ENCODE measurements at places on chromosomes 4 and X.

- DNase-seq: no peak
These were observed 84.4 kb downstream of the LRP2BP start for GRCh38 chr4:185311113-185311888.

- DNase-seq: no peak
These were observed 32.6 kb upstream of the PHF8 start for GRCh38 chrX:54076903-54077302.

DNA sequence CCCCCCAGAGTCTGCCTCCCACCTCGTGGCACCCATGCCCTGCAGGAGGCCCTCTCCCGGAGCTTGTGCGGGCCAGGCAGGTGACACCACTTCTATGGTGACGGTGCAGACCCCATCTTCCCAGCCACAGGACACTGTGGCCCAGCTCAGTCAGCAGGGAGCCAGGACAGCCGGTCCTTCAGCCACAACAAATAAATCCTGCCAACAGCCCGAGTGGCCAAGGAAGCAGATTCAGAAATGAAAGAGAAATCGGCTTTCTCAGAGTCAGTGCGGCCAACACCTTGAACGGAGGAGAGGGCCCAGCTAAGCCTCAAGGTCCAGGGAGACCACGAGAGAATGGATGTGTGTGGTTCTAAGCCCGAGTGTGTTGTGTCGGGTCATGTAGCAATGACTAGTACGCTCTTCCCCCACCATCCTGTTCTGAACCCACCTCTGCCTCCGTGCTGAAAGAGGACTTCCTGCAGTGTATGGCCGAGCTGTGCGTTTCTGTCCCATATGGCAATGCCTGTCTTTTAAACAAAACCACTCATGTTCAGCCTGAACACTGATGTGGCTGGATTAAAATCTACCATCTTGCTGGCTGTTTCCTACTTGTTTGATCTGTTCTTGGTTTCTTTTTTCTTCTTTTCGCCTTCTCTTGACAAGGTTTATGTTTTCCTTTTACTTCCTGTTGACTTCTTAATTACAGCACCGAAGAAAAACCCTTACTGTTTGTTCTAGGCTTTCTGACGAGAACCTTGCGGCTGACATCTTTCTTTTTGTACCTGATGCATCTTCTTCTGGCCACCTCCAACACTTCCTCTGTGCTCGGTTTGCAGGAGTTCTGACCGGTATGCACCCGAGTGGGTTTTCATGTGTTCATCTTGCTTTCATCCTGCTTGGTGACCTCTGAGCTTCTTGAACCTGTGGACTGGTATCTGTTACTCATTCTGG is 53.1 kb downstream of the GAK start:
- no peak for DNase-seq

DNA sequence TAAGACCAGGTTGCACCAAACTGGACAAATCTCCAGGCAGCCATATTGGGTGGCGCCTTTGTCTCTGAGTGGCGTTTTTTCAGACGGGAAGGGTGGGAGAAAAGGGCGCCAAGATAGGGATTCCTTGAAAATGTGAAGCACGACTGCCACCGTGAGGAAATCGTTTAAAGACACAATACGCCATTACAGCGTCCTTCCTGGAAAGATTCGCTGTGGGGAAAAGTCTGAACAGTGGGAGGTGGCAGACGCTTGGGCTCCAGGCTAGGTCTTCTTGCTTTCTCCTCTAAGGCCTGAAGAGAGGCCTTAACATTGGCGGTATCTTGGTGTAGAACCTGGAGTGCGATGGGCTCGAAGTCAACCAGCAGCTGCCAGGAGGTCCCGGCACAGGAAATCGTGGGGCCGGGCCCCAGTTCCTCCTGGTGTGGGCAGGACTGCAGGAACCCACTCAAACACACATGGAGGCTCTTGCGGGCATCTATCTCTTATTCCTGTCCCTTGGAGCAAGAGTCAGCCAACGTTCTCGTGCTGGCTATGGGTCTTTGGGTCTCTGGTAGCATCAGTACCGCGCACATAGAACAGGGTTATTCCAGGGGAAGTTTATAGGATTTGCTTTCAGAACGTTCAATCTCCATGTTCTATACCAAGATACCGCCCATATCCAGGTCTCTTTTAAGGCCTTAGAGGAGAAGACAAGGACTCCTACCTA is 208.8 kb downstream of the OR13H1 start:
- no peak for DNase-seq

- DNase-seq: no peak
These were observed 281.3 kb upstream of the FTHL17 start for GRCh38 chrX:31353095-31353494.

DNA sequence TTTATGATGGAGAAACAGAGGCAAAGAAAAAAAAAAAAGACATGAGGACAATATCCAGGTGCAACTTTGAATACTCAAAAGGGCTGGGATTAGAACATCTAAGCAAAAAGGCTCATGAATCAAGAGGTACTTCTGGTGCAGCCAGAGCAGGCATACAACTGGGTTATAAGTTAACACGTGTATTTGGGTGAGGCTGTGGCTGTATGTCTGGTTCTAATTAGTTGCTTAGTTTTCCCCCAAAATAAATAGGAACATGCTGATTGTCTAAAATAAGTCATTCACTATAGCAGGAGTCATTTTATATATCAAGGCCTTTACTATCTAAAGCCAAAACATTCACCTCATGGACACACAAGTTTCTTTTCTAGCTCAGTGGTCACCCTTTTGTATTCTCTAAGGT is 20.2 kb downstream of the NHS start:
- DNase-seq: no peak

- no peak for DNase-seq
These were observed 141.0 kb upstream of the FAM47C start for GRCh38 chrX:36867143-36867542.

DNA sequence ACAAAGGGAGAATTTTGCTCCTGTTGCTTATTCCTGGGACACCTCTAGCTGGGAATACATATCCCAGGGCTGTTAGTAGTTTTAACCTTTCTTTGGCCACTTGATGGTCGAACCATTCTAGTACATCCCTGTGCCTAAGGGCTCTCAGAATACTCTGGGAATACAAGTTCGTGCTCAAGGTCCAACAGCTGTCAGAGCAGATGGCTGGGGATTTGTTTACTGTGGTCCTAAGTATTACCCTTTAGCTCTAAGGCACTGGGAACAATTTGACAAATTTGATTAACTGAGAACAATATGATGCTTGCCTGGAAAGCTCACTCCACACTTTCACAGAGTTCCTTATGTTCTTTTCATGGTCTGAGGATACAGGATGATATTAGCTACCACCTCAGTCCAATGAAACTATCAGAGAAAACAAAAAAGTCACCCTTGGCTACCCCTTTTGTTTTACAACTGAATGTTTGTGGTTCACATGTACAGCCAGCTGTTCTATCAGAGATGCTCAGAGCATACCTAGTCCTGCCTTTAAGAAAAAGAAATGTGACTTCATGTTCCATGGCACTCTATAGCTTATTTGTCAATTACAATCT is 47.4 kb upstream of the PHOX2B start:
- no peak for DNase-seq

GRCh38 chrX:113274791-113275190 is 434.2 kb upstream of the AMOT start:
- no peak for DNase-seq

DNA sequence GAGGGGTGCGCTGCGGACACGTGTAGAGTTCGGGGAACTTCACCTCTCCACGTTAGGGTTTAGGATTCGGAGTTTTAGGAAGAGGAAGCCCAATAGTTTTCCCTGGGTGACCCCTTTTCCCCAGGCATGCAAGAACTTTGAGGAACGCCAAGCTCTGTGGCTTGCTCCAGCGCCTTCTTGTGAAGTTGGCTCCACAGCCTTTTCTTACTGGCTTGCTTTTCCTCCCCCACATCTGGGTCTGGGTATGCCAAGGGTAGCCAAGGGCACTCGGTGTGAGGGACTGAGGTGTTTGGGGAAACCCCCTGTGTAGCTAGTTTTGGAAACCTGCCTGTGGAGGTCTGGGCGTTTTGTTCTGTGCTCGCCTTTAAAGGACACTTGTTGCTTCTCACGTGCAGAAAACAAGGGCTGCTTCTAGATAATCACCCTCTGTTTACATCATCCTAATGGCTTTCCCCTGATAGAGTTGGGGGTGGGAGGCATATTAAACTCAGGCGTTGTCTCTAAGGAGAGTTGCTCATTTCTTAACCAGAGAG is 746 bp downstream of the EDNRA start:
- DNase-seq: no peak

- no peak for DNase-seq
These were observed 96.6 kb upstream of the IL13RA1 start for GRCh38 chrX:118630848-118631247.

DNA sequence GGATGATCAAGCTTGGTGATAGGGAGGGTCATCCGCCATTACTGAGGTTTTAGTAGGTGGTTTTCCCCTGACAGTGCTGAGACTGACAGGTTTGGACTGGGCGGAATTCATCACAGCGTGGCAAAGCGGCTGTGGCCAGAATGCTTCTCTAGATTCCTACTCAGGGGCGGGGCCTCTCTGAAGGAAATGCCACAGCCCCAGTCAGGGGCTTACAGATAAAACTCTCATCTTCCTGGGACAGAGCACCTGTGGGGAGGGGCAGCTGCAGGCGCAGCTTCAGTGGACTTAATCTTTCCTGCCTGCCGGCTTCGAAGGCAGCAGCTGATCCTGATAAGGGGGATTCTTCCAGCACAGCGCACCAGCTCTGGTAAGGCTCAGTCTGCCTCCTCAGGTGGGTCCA is 316.7 kb downstream of the RPA4 start:
- no peak for DNase-seq

- DNase-seq: no peak
These were observed 14.5 kb downstream of the L1CAM start for GRCh38 chrX:153871451-153871850.

DNA sequence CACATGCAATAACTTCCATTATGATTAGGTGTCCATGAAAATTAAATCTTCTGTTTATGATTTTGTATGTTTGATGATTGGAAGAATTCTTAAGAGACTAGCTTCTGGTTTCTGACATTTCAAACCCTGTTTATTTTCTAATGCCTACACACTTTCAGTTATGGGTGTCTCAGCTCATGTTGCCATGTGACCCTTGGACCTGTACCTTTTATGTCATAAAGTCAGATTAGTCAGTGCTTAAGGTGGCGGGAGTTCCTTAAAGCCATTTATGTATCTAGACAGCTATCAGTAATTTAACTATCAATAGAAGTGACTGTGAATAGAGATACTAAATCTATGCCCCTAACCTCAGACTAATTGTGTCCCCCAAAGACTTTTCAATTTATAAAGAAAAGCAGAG is 155.6 kb downstream of the GBA3 start:
- DNase-seq: no peak

DNA sequence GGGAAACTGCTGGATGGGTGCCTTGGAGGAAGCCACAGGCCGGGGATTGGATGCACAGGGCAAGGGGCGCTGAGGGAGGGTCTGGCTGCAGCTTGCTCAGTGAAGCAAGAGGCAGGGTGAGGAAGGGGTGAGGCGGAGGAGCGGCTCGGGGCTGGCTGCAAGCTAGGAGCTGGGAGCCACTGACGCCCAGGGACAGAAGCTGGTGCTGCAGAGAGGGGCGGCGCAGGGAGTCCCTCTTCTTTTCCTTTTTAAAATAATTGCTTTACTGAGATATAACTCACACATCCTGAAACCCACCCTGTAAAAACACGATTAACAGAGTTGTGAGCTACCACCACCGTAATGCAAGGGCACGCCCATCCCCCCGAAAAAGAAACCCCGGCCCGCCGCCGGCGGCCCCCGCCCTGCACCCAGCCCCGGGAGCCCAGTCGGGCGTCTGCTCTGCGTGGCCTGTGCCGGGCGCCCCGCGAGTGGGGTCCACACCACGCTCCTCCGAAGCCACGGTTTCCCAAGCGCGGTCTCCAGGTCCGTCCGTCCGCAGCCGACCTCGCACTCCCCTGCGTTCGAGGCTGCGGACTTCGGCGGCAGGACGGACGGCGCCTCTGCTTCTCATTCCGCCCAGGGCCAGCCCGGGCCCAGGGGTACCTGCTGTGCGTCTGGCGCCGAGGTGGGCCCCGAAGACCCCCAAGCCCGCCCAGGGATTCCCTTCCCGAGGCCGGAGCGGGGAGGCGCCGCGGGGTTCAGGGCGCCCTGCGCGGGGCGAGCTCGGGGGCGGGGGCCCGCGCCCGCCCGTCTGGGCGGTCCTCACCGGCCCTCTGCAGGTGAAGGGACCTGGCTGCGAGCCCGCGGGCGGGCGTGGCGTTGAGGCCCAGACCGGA is 866 bp upstream of the UVSSA start:
- peak; percentile 30 for DNase-seq

DNA sequence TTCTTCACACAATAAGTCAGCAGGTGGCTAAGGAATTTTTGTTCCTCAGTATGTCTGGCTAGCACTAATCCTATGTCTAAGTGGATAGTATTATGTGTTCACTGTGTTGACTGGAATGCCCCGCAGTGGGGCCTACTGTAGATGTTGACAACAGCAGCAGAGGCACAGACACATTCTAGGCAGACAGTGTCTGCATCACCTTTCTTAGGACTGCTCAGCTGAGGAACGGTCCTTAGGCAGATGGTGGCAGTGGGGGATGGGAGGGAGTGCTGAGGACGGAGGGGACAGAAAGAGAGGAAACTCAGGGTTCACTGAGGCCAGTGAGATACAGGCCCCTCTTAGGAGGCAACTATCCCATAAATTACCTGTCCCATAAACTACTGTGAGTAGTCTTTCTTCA is 44.6 kb upstream of the LEF1 start:
- DNase-seq: no peak

All from activated CD4-positive, alpha-beta T cell treated with anti-CD3 and anti-CD28 coated beads for 1 hour (primary cell).